ENCODE measurements at places on chromosomes 5 and 9.

- no peak for DNase-seq
These were observed 44.4 kb upstream of the ANKDD1B start for GRCh38 chr5:75566710-75567309.

DNA sequence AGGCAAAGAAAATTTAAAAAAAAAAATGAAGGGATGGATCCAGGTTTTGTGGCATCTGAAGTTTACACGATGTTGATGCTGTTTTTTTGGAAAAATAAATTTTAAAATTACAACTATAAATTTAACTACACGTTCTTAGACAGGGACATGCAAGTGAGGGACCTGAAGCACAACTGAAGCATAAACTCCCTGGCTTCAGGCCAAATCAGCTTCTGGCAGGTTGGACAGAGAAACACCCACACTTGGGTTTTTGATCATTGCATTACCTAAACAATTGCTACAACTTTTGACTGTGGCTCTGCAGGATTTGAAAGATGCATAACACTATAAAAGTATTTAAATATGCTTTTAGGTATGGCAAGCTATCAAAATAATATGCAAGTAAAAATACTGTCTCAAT lies 1318.3 kb upstream of the DMAC1 start:
- DNase-seq = no peak

GRCh38 chr5:360257-361027 lies 38.9 kb downstream of the AHRR start:
- no peak for DNase-seq

DNA sequence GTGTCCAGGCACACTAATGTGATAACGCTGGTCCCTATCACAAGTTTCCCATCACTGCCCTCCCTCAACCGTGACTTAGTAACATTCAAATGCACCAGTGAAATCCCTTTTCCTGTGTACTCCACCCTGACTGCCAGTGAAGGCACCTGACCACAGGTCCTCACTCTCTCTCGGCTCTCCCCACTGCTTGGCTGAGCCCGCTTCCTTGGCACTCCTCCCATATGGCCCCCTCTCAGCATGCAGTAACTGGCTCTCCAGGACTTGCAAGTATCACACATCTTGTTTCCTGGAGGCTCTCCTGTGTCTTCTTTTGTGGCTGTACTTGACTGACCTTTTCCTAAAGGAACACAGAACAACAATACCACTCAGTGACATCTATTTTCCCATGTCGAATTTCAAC lies 292.0 kb upstream of the ZNF608 start:
- DNase-seq = no peak

DNA sequence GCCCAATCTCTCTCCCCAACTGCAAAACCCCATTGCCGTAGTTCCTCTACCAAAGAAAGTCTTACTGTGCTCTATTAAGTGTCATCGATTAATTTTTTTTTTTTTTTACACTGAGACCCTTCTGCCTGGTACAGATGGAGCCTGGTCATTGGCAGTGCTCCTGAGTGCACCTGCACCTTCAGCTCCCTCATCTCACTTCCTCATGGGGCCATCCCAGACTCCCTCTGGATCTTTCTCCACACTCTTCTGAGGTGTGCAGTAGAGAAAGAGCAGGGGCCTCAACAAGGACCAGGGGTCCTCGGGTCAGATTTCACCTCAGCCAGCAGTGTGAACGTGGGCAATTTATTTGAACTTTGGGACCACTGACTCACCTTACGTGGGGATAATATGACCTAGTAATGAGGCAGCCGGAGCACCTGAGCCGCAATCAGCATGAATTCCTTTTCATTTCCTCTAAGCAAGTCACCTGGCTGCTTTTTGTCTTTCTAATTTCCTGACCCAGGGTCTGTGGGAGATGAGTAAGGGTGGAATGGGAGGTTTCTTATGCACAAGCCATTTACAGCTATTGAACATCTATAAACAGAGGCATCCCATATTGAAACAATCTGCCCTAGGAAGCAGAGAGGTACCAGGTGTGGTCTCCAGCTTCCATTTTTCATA lies 22.3 kb upstream of the GABRP start:
- DNase-seq = no peak

Data from right lobe of liver (tissue), 6 donors.